Mucosa of descending colon (tissue), 3 donors: ENCODE measurements at places on chromosomes 11 and 22. TPM values are rescaled to one million over a fixed set of nuclear protein-coding genes. Genes with fewer than 3 reads are reported as not detected.

The OLFML1 gene
- total RNA-seq = 11.2 TPM

The PRR33 gene
- not detected for total RNA-seq

The MPZL3 gene
- 19.6 TPM for total RNA-seq

The DAGLA gene
- 12.0 TPM for total RNA-seq

The CDC42EP2 gene
- 27.4 TPM for total RNA-seq

The F2 gene
- not detected for total RNA-seq

The MB gene
- total RNA-seq = 13.4 TPM

The GAB2 gene
- 21.5 TPM for total RNA-seq

The LRRC32 gene
- 18.6 TPM for total RNA-seq

The TRIM49 gene
- not detected for total RNA-seq

The VSTM5 gene
- 1.8 TPM for total RNA-seq
